ENCODE measurements at places on chromosomes 2 and 18.

- no peaks in the 10 kb centered on the region for H3K27me3 ChIP-seq
- no peaks in the 10 kb centered on the region for H3K36me3 ChIP-seq
- H3K27ac ChIP-seq, result no peak overlapping the region
- no peak for DNase-seq
- H3K4me3 ChIP-seq, result no peak overlapping the region
- peaks cover 5% of the 10 kb centered on the region for H3K4me1 ChIP-seq
Observed at GRCh38 chr2:240303896-240304745, 131.3 kb upstream of the GPC1 start.

GRCh38 chr2:237280229-237280628 is 133.7 kb downstream of the COL6A3 start:
- no peak for DNase-seq
- no peaks in the 10 kb centered on the region for H3K27me3 ChIP-seq
- H3K27ac ChIP-seq, result no peak overlapping the region
- no peak overlapping the region for H3K4me3 ChIP-seq
- no peaks in the 10 kb centered on the region for H3K4me1 ChIP-seq

DNA sequence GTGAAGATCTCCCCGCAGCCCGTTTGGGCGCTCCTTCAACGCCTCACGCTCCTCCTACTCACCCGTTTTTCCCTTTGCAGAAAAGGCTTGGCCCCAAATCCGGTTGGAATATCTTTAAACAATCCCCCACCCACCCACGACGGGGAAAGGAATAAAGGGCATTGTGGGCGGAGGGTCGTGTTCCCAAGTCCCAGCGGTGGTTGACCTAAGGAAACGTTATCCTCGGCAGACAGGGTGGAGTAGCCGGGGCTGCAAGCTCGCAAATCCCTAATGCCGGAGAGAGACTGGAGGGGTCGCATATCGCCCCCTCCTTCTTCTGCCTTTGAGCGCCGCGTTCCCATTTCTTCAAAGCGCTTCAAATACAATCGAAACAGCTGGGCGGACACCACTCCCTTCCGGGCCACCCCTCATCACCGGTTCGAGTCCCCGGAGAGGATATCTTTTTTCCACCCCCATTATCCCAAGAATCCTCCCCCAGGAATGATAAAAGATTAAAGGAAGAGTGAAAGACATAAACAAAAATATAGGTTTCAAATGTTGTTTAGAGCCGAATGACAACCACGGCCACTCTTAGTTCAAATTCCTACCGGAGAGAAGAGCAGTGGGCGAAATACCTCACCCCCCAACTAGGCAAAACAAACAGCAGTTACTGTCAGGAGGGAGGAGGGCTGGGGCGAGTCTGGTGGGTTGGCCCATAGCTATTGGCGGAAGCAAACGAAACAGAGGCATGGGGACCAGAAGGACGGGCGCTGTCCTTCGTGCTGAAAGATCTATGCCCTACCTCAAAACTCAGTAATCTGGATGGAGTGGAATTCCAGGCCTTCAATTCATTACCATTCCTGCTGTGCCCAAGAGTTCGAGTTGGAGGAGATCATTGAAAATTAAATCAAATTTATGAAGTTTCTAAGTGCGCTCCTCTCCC is 2.8 kb upstream of the GAD1 start:
- peaks cover 31% of the 10 kb centered on the region for H3K4me1 ChIP-seq
- no peaks in the 10 kb centered on the region for H3K36me3 ChIP-seq
- peak; percentile 94 for DNase-seq
- H3K27me3 ChIP-seq, result peaks cover 61% of the 10 kb centered on the region

- peaks cover 28% of the 10 kb centered on the region for H3K4me1 ChIP-seq
- no peaks in the 10 kb centered on the region for H3K36me3 ChIP-seq
- H3K27me3 ChIP-seq, result no peaks in the 10 kb centered on the region
- peak; percentile 13 for DNase-seq
- no peak overlapping the region for H3K4me3 ChIP-seq
Observed at GRCh38 chr2:30283931-30284565, 52.7 kb downstream of the LBH start.

DNA sequence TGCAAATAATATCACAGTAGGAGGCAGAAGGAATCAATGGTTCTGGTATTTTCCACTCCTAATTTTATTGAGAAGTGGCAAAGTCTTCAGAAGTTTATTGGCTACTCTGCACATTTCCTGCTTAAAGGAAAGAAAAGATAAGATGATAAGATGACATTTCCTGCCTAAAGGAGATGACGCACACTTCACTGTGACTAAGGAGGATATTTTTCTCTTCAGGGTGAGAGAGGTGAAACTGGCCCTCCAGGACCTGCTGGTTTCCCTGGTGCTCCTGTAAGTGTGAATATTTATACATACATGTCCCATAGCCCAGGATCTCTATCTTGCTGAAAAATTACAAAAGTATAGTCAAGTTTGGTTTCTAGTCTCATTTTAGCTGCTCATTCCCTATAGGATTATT is 27.9 kb downstream of the COL3A1 start:
- no peaks in the 10 kb centered on the region for H3K27me3 ChIP-seq
- no peaks in the 10 kb centered on the region for H3K4me1 ChIP-seq
- no peaks in the 10 kb centered on the region for H3K36me3 ChIP-seq

GRCh38 chr2:54740333-54740732 is 16.9 kb downstream of the EML6 start:
- no peak overlapping the region for H3K4me3 ChIP-seq
- H3K36me3 ChIP-seq, result no peaks in the 10 kb centered on the region
- no peak for DNase-seq
- H3K4me1 ChIP-seq, result no peaks in the 10 kb centered on the region

- H3K27me3 ChIP-seq, result no peaks in the 10 kb centered on the region
- DNase-seq, result no peak
- no peaks in the 10 kb centered on the region for H3K4me1 ChIP-seq
- H3K36me3 ChIP-seq, result no peaks in the 10 kb centered on the region
- H3K4me3 ChIP-seq, result no peak overlapping the region
- no peak overlapping the region for H3K27ac ChIP-seq
Observed at GRCh38 chr2:214648520-214648919, 161.0 kb downstream of the BARD1 start.

DNA sequence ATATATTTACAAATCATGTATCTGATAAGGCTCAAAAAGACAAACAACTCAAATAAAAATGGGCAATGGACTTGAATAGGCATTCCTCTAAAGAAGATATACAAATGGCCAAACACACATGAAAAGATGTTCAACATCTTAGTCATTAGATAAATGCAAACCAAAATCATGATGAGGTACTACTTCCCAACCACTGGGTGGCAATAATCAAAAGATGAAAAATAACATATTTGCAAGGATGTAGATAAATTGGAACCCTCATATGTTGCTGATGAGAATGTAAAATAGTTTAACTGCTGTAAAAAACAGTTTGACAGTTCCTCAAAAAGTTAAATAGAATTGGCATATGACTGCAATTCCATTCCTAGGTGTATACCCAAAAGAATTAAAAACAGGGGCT is 132.3 kb downstream of the TTC32 start:
- no peak overlapping the region for H3K4me3 ChIP-seq

DNA sequence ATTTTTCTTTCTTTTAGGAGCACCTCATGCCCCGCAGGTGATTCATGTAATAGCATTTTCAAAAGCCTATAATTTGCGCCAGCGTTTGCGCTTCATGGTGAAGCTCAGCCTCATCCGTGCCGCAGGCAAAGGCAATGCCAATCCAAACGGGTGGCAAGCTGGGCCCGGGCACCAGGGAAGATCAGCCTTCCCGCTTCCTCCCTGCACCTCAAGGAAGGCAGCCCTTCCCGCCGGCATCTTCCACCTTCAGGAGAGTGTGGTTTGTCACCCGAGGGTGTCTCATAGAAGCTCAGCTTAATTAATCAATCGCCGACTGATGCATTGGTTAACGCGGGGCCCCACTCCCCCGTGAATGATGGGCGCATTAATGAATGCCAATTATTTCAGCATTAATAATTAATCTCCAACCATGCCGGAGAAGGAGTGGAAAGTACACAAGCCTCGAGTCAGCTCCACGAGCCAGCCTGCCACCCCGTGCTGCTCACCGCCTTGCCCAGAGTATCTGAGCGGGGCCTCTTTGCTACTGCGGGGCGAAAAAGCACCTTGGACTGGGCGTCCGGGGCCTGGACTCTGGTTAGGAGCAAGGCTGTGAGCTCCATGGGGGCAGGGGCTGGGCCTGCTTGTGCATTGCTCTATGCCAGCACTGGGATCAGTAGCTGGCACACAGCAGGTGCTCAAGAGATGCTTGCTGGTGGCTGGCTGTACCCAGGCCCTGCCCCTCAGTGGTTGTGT is 13.0 kb downstream of the INHBB start:
- H3K36me3 ChIP-seq, result no peaks in the 10 kb centered on the region
- H3K4me3 ChIP-seq, result no peak overlapping the region
- DNase-seq, result no peak
- H3K27ac ChIP-seq, result no peak overlapping the region

DNA sequence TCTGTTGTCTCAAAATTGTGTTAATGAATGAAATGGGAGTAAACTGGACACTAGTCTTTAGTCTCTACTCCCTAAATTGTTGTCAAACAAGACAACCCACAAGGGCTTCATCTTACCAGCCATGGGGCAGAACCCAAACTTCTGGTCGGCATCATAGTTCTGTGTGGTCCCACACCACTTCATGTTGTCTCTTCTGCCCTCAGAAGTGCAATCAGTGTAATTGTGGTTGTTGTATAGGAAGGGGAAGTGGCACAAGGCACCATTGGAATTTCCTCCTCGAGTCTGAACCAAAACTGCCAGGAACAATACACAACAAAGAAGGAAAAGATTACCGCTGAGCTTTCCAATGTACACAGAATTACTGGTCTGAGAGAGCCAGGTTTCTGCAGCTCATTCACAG is 12.6 kb downstream of the FN1 start:
- H3K4me3 ChIP-seq, result no peak overlapping the region
- H3K27ac ChIP-seq, result no peak overlapping the region
- peaks cover 3% of the 10 kb centered on the region for H3K36me3 ChIP-seq
- no peak for DNase-seq
- no peaks in the 10 kb centered on the region for H3K27me3 ChIP-seq

- H3K27ac ChIP-seq, result no peak overlapping the region
- peaks cover 23% of the 10 kb centered on the region for H3K4me1 ChIP-seq
Observed at GRCh38 chr2:217617616-217618022, 385.2 kb downstream of the TNS1 start.

DNA sequence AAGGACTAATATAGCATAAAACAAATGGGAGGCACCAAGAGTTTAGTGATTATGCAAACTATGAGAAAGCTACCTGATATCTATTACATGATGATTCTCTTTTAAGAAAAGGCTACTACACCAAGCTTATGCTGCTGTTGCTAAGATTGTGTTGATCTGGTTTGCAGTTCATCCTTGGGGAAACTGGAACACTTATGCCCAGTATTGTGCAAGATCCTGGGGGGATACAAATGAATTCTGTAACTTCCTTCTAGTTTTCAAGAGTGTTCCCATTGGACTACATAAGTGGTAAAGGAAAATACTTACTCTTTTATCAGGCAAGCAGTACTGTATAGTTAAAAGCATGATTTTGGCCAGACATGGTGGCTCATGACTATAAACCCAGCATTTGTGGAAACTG is 3.1 kb upstream of the NMI start:
- no peak for DNase-seq
- no peaks in the 10 kb centered on the region for H3K4me1 ChIP-seq
- no peaks in the 10 kb centered on the region for H3K36me3 ChIP-seq
- H3K27me3 ChIP-seq, result peaks cover 17% of the 10 kb centered on the region

- no peak for DNase-seq
- no peak overlapping the region for H3K4me3 ChIP-seq
- H3K27ac ChIP-seq, result no peak overlapping the region
- H3K27me3 ChIP-seq, result no peaks in the 10 kb centered on the region
- H3K36me3 ChIP-seq, result peaks cover 41% of the 10 kb centered on the region
Observed at GRCh38 chr2:117820444-117820843, 6.0 kb downstream of the DDX18 start.

DNA sequence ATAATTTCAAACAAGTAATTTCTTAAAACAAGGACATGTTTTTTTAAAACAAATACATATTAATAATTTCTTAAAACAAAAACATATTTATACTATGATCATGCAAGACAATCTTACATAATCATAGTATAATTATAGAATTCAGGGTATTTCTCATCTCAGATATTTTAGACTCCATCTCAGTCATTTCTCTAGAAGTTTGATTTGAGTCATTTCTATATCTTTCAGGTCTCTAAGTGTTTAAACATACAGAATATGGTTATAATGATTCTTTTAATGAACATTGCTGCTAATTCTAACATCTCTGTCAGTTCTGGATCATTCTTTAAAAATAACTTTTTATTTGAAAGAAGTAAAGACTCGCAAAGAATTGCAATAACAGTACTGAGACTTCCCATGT is 154.2 kb upstream of the KYNU start:
- H3K36me3 ChIP-seq, result no peaks in the 10 kb centered on the region
- H3K4me3 ChIP-seq, result no peak overlapping the region
- H3K27me3 ChIP-seq, result no peaks in the 10 kb centered on the region
- no peaks in the 10 kb centered on the region for H3K4me1 ChIP-seq
- DNase-seq, result no peak

- H3K27ac ChIP-seq, result no peak overlapping the region
- no peaks in the 10 kb centered on the region for H3K4me1 ChIP-seq
- DNase-seq, result no peak
- H3K36me3 ChIP-seq, result no peaks in the 10 kb centered on the region
Observed at GRCh38 chr2:232245111-232245510, 133.4 kb upstream of the ALPP start.

GRCh38 chr2:101696272-101697123 is 1.0 kb upstream of the MAP4K4 start:
- H3K4me3 ChIP-seq, result peak overlapping the region; percentile 70
- peaks cover 21% of the 10 kb centered on the region for H3K4me1 ChIP-seq
- peaks cover 5% of the 10 kb centered on the region for H3K27me3 ChIP-seq
- peak overlapping the region; percentile 42 for H3K27ac ChIP-seq
- no peak for DNase-seq
- no peaks in the 10 kb centered on the region for H3K36me3 ChIP-seq

DNA sequence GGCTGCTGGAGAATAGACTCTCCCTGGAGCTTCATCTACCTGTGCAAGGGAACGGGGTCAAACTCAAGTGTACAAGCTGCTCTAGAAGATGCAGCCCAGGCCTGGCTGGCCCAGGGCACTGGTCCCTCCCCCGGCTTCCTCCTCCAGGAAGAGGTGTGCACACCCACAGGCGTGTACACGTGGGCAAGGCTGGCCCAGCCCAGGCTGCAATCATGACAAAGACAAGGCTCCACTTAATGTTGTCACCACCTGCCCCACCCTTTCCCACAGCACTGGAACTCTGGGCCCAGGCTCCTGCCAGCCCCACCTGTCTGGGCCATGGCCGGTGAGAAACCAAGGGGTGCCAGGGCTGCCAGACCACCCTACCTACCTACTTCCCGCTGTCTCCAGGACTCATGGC is 29.6 kb upstream of the ALPP start:
- no peaks in the 10 kb centered on the region for H3K36me3 ChIP-seq
- H3K27me3 ChIP-seq, result no peaks in the 10 kb centered on the region
- DNase-seq, result no peak
- H3K4me1 ChIP-seq, result no peaks in the 10 kb centered on the region

DNA sequence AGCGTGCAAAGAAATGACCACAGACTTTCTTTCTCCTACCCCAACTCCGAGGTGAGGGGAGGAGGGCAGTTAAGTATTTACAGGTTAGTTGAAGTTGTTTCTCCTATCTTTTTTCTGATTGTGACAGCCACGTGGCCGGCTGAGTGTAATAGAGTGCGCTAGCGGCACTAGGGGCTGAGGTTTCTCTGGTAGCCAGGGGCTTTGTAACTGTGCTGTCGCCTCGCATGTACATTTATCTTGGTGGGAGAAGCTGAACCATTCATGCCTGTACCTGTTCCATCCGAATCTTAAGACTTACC is 214.1 kb upstream of the STON1 start:
- peak; percentile 54 for DNase-seq
- H3K27ac ChIP-seq, result no peak overlapping the region
- no peaks in the 10 kb centered on the region for H3K27me3 ChIP-seq
- H3K36me3 ChIP-seq, result no peaks in the 10 kb centered on the region
- peaks cover 12% of the 10 kb centered on the region for H3K4me1 ChIP-seq

Measured in neural progenitor cell (in vitro differentiated cells).